Stomach (tissue), 19 donors: ENCODE measurements at places on chromosomes 2 and 18.

DNA sequence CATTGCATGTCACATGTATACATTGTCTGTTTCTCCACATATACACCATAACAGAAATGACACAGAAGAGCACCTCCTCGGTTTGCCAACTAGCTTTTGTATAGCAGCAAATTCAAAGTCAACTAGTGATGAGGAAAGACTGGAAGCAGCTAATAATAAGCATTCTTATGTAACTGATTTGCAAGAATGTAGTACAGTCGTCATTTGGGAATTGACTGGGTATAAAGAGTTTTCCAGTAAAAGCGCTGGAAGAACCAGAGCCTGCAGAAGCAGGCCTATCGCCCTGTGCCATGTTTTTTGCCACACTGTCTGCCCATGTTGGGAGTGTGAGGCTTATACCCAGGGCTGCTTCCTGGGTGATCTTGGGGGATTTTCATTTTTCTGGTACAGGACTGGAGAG is 310.6 kb downstream of the GBX2 start:
- no peaks in the 10 kb centered on the region for H3K4me1 ChIP-seq
- no peaks in the 10 kb centered on the region for H3K27me3 ChIP-seq
- no peaks in the 10 kb centered on the region for H3K36me3 ChIP-seq
- no peak overlapping the region for H3K4me3 ChIP-seq

DNA sequence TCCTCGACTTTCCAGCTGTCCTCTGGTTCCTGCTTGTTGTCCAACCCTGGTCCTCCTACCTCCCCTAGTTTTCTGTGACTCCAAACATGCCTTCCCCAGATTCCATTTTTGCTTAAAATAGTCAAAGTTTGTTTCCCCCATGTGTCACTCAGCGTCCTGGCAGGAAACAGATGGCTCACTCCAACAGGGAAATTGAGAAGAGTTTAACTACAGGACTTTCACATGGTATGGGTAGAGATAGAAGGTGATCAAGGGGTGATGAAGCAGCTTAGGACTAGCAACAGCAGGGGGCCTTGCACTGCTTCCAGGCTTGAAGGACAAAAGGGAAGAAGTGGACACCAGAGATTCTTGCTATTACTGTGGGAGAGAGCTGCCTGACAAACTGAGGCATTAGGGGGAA is 6.1 kb upstream of the CUL3 start:
- H3K27me3 ChIP-seq = no peaks in the 10 kb centered on the region
- no peak overlapping the region for H3K4me3 ChIP-seq

- H3K27me3 ChIP-seq = no peaks in the 10 kb centered on the region
- H3K36me3 ChIP-seq = no peaks in the 10 kb centered on the region
- DNase-seq = no peak
Observed at GRCh38 chr2:203705178-203705577, 1.3 kb upstream of the CD28 start.

GRCh38 chr2:25276569-25277465 is 64.9 kb downstream of the DNMT3A start:
- peak overlapping the region; percentile 48 for H3K4me3 ChIP-seq
- peaks cover 39% of the 10 kb centered on the region for H3K36me3 ChIP-seq
- peak overlapping the region; percentile 41 for H3K27ac ChIP-seq
- DNase-seq = peak; percentile 88

DNA sequence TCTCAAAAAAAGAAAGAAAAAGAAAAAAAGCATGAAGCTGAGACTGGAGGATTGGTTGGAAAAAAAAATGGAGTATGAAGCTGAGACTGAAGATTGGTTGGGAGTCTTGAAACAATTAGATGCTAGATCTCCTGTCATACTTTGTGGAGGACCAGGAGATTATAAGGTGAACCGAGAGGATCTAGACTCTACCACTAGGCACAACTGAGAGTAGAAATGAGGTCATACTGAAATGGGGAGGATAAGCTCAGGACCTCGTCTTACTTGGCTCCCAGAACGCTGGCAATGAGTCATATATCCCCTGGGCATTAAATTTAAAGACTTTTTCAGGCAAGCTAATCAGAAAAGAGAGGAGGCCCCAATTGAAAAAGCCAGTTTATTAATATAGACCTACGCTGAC is 3.3 kb upstream of the ORC2 start:
- peak overlapping the region; percentile 66 for H3K27ac ChIP-seq
- H3K36me3 ChIP-seq = no peaks in the 10 kb centered on the region
- no peaks in the 10 kb centered on the region for H3K27me3 ChIP-seq
- DNase-seq = no peak
- H3K4me1 ChIP-seq = peaks cover 17% of the 10 kb centered on the region
- H3K4me3 ChIP-seq = no peak overlapping the region

GRCh38 chr2:112020561-112020960 is 34.5 kb upstream of the TMEM87B start:
- no peaks in the 10 kb centered on the region for H3K4me1 ChIP-seq
- no peak for DNase-seq
- H3K36me3 ChIP-seq = peaks cover 57% of the 10 kb centered on the region
- H3K27me3 ChIP-seq = no peaks in the 10 kb centered on the region

- H3K4me1 ChIP-seq = peaks cover 26% of the 10 kb centered on the region
- H3K27me3 ChIP-seq = no peaks in the 10 kb centered on the region
- H3K4me3 ChIP-seq = no peak overlapping the region
- H3K36me3 ChIP-seq = peaks cover 74% of the 10 kb centered on the region
- H3K27ac ChIP-seq = peak overlapping the region; percentile 95
Observed at GRCh38 chr2:3578987-3579386, 3.9 kb downstream of the RPS7 start.

DNA sequence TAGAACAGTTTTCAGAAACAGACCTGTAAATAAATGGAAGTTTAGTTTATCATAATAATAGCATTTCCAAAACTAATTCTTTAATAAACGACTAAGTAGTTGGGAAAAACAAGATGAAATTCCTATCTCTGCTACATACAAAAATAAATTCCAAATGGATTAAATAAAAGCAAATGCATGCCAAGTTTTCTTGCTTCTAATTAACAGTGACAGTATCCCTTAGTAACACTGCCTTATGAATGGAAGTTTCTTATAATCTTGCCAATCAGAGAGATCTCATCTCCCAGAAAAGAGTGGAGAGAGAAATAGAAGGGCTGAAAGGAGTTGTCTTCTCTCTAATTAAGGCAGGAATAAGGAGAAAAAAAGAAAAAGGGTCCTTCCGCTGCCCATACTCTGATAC is 133.9 kb downstream of the GFPT1 start:
- H3K4me3 ChIP-seq = no peak overlapping the region
- H3K36me3 ChIP-seq = no peaks in the 10 kb centered on the region
- H3K27ac ChIP-seq = peak overlapping the region; percentile 55
- H3K4me1 ChIP-seq = no peaks in the 10 kb centered on the region
- DNase-seq = no peak

DNA sequence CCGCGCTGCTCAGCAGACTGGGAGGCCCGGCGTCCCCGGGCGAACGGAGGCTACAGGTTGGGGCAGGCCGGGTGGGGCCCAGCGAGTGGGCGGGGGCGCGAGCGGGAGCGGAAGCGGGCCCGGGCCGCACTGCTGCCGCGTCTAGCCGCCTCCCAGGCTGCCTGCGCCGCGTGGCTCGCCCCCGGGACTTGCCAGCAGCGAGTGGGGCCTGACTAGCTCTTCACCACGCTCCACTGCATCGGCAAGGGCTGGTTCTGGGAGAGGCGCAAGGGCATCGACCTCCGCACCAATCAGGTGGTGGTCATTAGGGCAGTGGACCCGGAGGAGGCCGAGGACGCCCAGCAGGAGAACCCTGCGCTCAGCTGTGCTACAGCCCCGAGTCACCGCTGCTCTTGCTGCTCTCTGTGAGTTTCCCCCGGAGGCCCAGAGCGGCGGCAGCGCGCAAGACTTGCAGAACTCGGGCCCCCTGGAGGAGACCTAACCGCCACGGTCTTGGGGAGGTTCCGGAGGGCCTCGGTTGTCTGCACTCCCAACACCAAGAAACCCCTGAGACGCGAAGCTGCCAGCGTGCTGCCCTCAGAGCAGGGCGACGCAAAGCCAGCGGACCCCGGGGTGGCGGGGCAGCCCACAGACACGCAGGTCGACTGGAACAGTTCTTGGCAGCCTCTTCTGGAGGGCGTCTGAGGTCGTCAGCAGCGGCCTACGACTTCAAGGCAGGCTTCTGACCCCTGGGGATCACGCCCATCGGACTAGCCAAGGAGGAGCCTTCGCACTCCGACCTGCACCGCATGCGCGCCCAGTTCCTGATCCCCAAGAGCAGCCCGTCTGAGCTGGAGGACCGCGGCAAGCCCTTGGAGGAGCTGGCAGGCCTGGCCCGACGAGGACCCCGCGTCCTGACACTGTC is 27.2 kb upstream of the PTPN2 start:
- no peaks in the 10 kb centered on the region for H3K27me3 ChIP-seq
- H3K4me3 ChIP-seq = peak overlapping the region; percentile 41
- peaks cover 9% of the 10 kb centered on the region for H3K4me1 ChIP-seq
- no peaks in the 10 kb centered on the region for H3K36me3 ChIP-seq
- no peak for DNase-seq

GRCh38 chr2:81876624-81877023 is 1572.1 kb upstream of the LRRTM1 start:
- no peak overlapping the region for H3K27ac ChIP-seq
- no peak overlapping the region for H3K4me3 ChIP-seq
- no peaks in the 10 kb centered on the region for H3K36me3 ChIP-seq
- no peaks in the 10 kb centered on the region for H3K27me3 ChIP-seq
- no peaks in the 10 kb centered on the region for H3K4me1 ChIP-seq
- no peak for DNase-seq

- H3K4me3 ChIP-seq = no peak overlapping the region
- no peaks in the 10 kb centered on the region for H3K27me3 ChIP-seq
- peaks cover 95% of the 10 kb centered on the region for H3K4me1 ChIP-seq
- H3K27ac ChIP-seq = no peak overlapping the region
- H3K36me3 ChIP-seq = peaks cover 6% of the 10 kb centered on the region
Observed at GRCh38 chr2:37652199-37652640, 19.2 kb downstream of the CDC42EP3 start.

DNA sequence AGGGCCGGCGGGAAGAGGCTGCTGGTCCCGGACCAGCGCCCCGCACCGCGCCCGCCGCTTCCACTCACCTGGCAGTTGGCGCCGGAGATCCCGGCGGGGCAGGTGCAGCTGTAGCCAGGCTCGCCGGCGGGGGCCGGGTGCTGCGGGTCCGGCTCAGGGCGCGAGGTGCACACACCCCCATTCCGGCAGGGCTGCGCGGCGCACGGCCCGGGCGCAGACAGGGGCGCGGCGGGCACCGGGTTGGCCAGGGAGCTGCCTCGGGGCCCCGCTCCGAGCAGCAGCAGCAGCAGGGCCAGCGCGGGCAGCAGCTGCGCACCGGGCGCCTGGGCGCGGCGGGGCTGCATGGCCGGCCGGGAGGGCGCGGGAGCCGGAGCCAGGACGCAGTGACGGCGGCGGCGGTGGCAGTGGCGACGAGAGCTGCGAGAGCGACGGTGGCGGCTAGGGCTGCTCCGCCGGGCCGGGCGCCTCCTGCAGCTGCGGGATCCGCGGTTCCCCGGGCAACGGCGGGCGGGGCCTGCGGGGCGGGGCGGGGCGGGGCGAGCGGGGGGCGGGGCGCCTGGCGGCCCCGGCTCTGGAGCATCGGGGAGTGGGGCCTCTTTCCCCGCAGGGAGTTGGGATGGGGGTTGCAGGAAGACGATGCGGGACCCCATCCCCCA is at the start of gene DNER:
Gene DNER, minus strand, starts transcription at position 476 of the 656 bp plus-strand sequence. Its CDS starts 132 bp downstream, at position 344.
- H3K4me3 ChIP-seq = peak within 1 kb of the TSS; percentile 43
- H3K27me3 ChIP-seq = peaks cover 13% of the 10 kb centered on the region
- no peak within 1 kb of the TSS for H3K27ac ChIP-seq
- H3K4me1 ChIP-seq = peaks cover 25% of the 10 kb centered on the region
- no peaks in the 10 kb centered on the region for H3K36me3 ChIP-seq

- H3K4me3 ChIP-seq = no peak overlapping the region
- peaks cover 100% of the 10 kb centered on the region for H3K36me3 ChIP-seq
- H3K27me3 ChIP-seq = no peaks in the 10 kb centered on the region
- no peak for DNase-seq
- H3K27ac ChIP-seq = no peak overlapping the region
Observed at GRCh38 chr2:25240636-25241035, 72.3 kb upstream of the POMC start.

DNA sequence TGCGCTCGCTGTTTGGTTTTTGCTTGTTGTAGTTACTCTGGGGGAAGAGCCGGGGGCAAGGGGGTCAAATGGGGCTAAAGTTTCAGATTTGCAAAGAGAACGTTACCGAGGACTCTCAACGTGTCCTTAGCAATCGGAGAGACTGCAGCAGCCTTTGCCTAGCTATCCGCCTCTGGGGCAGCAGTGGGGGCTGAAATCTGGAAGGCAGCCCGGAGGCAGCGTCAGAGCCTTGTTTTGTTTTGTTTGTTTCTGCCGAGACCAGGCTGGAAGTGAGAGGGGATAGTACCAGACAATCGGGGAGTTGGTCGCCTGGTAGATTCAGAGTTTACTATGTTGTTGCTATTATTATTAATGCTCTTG is 1.2 kb downstream of the CDH20 start:
- no peak overlapping the region for H3K27ac ChIP-seq
- H3K4me1 ChIP-seq = peaks cover 11% of the 10 kb centered on the region
- peak overlapping the region; percentile 27 for H3K4me3 ChIP-seq
- H3K27me3 ChIP-seq = peaks cover 49% of the 10 kb centered on the region
- DNase-seq = peak; percentile 16

DNA sequence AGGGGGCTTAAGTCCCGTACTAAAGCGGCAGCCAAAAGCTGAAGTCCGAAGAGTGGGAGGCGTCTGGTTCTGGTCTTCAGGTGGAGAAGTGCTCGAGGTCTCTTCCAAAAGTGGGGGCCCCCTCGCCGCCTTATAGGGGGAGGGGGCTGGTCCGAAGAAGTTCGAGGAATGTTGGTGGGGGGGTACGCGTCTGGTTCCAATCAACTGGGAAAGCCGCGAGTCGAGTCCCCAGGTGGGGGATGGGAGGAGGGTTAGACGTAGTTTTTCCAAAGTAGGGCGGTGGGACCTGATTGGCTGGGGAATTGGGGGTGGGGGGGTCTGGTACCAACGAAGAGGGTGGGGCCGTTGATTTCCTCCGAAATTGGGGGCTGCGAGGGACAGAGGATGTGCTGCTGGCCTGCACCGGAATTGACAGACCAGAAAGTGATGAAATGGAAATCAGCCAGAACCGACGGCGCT is 594 bp downstream of the ITM2C start:
- H3K4me3 ChIP-seq = peak overlapping the region; percentile 92
- H3K27ac ChIP-seq = peak overlapping the region; percentile 68
- H3K4me1 ChIP-seq = peaks cover 61% of the 10 kb centered on the region
- DNase-seq = peak; percentile 76
- H3K36me3 ChIP-seq = no peaks in the 10 kb centered on the region

GRCh38 chr2:10947446-10948187 is 35.9 kb downstream of the KCNF1 start:
- no peak overlapping the region for H3K4me3 ChIP-seq
- H3K36me3 ChIP-seq = no peaks in the 10 kb centered on the region
- no peaks in the 10 kb centered on the region for H3K27me3 ChIP-seq
- no peaks in the 10 kb centered on the region for H3K4me1 ChIP-seq
- no peak overlapping the region for H3K27ac ChIP-seq
- no peak for DNase-seq

- no peak overlapping the region for H3K4me3 ChIP-seq
- no peaks in the 10 kb centered on the region for H3K27me3 ChIP-seq
- H3K27ac ChIP-seq = no peak overlapping the region
- DNase-seq = no peak
Observed at GRCh38 chr2:205540036-205540435, 142.3 kb upstream of the NRP2 start.

GRCh38 chr2:229388731-229389130 is 117.6 kb upstream of the PID1 start:
- DNase-seq = no peak
- H3K4me3 ChIP-seq = no peak overlapping the region
- no peak overlapping the region for H3K27ac ChIP-seq
